NCI-H146 (cell line): ENCODE measurements at places on chromosomes 3 and 15.

DNA sequence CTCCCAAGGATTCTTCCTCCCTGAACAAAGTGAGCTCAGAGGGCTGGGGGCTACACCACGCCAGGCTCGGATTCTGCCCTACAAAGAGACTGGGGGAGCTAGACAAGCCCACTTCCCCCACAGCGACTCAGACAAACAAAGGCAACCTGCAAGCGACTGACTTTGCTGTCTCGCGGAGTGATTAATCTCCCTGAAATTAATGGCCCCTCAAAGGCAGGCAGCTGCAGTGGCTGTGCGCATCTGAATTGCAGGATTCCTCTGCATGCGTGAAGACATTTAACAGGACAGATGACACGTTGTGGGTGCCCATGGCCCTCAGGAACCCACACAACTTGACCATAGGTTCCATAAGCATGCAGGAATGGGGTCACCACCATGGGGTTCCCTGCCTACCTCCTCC is 18.4 kb downstream of the CTXND1 start:
- DNase-seq, result peak; percentile 4

DNA sequence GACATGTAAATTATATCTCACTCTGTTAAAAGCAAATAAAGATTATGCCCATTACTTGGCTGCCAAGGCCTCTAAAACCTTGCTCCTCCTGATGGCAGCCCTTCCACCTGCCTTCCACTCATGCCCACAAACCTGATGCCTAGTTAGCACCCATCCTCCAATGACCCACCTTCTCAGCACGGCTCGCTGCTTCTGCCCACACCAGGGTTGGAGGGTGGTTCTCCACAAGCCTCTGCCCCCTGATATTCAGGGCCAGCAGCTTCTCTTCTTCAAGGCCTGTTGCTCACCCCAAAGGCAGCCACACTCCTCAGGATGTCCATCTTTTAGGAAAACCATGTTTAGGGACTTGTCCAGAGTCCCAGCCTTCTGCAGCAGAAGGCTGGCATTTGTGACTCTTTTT is 263.4 kb upstream of the TLE3 start:
- no peak for DNase-seq

- no peak for DNase-seq
Measured at GRCh38 chr3:159787794-159788205, 200.8 kb upstream of the IL12A start.

DNA sequence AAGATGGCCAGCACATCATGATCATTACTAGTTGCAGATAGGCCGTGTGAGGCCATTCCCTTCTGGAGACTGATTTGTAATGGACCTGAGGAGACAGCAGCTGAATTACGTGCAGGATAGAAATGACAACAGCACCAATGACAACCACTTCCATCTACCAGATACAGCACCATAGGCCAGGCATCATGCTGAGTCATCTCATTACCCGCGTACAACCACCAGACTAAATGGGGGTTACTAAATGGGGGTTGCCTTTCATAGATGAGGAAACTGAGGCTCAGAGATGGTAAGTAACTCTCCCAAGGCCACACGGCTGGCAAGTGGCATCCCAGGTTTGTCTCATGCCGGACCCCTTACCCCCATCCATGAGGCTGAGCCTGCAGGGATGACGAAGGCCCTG is 32.8 kb upstream of the FAM107A start:
- no peak for DNase-seq

GRCh38 chr3:171059978-171060377 is 33.5 kb upstream of the SLC2A2 start:
- DNase-seq, result no peak

GRCh38 chr15:69862540-69862939 is 235.2 kb downstream of the TLE3 start:
- no peak for DNase-seq

- DNase-seq, result no peak
Measured at GRCh38 chr3:66642019-66642418, 141.2 kb upstream of the LRIG1 start.

DNA sequence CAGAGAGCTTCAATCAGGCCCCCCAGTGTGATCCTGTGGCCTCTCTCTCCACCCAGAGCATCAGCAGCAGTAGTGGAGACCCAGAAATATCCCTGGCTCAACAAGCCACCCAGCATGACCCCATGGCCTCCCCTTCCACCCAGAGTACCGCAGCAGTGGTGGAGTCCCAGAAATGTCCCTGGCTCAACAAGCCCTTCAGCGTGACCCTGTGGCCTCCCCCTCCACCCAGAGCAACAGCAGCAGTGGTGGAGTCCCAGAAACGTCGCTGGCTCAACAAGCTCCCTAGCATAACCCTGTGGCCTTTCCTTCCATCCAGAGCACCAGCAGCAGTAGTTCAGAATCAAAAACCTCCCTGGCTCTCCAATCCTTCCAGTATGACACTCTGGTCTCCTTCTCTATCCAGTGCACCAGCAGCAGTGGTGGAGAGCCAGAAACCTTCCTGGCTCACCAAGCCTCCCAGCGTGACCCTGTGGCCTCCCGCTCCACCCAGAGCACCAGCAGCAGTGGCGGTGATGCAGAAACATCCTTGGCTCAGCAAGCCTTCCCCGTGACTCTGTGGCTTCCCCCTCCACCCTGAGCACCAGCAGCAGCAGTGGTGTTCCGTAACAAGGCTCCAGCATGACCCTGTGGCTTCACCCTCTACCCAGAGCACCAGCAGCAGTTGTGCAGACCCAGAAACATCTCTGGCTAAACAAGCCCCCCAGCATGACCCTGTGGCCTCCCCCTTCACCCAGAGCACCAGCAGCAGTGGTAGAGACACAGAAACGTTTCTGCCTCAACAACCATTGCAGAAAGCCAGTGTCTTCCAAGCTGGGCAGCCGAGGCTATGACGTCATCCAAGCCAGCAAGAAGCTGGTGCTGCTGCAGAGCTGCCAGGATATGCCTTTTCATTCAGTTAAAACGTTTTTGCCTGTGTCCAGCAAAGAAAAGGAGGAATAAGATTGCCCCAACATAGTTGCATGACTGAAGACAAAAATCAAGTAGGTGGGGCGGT is 61.3 kb upstream of the TAMM41 start:
- DNase-seq, result no peak

- DNase-seq, result no peak
Measured at GRCh38 chr3:58387650-58388546, 45.7 kb downstream of the PDHB start.

- no peak for DNase-seq
Measured at GRCh38 chr15:55116636-55117035, 80.1 kb downstream of the RSL24D1 start.

DNA sequence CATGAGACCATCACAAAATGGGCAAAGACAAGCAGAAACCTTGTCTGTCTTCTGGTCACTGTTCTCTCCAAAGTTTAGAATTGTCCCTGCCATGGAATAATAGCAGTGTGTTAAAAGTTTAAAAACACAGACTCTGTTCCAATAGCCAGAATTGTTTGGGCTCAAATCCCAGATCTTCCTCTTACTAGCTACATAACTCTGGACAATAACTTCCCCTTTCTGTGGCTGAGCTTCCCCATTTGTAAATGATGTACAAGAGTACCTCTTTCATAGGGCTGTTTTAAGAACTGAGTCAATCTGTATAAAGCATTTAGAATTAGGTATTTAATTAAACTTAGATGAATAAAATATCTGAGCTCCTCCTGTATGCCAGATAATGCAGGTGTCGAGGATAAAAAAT is 623.0 kb downstream of the NTRK3 start:
- no peak for DNase-seq

GRCh38 chr3:26622621-26623418 is at the start of gene LRRC3B:
Gene LRRC3B, plus strand, starts transcription at chr3:26622772. Its CDS starts 86,901 bp downstream, at chr3:26709673.
- peak; percentile 21 for DNase-seq
